ENCODE measurements at places on chromosomes 1 and 21.

- DNase-seq = no peak
Measured at GRCh38 chr1:242456726-242457269, 67.7 kb downstream of the PLD5 start.

DNA sequence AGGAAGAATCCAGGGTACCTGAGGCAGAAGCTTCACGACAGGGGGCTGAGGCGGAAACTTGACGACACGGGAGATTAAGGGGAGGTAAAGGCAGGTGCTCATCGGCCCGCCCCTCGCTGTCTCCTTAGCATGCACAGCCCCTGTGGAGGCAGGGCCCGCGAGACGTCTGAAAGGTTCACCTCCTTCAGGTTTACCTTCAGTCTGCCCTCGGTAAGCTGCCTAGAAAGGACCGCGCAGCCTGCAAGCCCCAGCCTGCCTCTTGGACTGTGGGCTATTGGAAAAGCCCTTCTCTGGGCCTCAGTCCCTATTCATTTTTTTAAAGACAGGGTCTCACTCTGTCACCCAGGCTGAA is 28.5 kb downstream of the KNCN start:
- no peak for DNase-seq

GRCh38 chr1:229121845-229122436 is 149.0 kb upstream of the RAB4A start:
- no peak for DNase-seq

DNA sequence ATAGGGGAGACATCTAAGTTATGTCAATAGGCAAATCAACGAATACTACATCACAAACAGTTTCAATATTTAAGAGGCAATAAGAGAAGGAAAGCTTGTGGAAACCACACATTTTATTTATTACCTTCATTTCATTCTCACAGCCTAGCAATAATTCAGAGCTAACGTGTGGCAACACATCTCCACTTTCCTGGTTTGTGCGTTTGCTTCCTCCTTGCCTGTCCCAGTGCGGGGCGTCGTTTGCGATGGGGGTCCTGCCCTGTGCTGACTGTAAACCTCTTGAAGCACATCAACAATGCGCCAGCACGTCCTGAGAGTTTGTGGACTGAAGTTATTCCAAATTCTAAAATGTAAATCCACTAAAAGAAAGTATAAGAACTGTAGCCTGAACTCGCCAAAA is 14.4 kb upstream of the VPS26C start:
- no peak for DNase-seq

DNA sequence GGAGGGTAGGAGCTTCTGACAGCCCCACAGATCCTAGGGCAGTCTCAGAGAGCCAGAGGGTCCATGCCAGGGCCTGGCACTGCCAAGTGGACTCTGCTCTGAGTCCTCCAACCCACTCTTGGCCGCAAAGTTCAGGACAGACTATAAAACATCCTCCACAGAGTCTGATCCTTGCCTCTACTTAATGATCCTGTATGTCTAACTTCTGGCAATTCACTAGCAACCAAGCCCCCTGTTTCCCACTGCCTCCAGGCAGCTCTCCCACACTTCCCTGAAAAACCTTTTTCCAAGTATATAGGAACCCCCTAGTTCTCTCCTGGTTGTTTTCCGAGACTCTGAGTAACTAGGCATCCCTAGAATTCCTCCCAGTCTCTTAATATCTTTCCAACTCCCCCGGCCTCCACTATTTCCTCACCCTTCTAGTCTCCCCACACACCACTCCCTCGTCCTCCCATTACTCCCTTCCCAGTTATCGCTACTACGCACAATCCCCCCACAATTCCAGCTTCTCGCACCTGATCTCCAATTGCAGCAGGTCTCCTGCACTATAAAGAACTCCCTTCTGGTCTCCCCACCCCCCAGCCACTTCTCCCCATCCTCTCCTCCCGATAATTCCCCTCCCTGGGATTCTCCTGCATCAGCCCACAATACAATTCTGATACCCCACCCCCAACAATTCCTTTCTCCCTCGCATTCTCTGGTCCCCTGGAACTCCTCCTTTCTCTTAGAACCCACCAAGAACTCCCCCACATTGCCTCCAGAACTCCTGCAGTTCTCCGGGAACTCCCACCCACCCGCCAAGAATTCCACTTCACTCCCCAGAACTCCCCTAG is 574 bp downstream of the IGSF9 start:
- DNase-seq = no peak

- no peak for DNase-seq
Measured at GRCh38 chr1:205627956-205628355, 3.9 kb downstream of the ELK4 start.

DNA sequence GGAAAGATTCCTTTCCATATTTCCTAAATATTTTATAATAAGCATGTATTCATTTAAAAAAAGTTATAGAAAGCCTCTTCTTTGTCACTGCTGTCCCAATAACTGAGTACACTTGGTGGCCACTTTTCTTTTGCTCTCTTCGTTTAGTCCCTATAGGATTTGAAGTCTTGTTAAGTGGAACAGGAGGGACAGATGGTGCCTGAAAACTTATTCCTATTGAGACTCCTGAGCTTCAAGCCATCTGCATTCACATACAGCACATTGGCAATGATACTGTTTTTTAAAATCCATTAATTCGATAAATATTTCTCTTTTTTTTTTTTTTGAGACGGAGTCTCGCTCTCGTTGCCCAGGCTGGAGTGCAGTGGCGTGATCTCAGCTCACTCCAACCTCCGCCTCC is 2.0 kb upstream of the ZBTB40 start:
- no peak for DNase-seq

DNA sequence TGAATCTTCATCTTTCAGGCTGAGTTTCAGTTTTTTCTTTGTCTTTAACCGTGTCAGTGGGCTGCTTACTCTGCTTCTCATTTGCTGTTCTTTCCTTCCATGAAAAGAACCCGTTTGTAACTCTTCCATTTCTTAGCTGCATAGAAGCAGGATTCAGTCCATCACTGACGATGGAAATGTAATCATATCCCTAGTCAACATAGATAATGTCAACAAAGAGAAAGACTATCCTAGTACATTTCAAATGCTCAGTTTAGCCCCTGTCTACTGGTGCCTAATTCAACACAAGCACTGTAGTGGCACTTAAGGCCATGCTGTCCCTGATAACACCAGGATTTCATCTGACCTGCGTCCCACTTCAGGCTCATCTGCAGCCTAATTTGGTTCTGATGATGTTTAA is 376 bp downstream of the GBP1 start:
- DNase-seq = no peak

DNA sequence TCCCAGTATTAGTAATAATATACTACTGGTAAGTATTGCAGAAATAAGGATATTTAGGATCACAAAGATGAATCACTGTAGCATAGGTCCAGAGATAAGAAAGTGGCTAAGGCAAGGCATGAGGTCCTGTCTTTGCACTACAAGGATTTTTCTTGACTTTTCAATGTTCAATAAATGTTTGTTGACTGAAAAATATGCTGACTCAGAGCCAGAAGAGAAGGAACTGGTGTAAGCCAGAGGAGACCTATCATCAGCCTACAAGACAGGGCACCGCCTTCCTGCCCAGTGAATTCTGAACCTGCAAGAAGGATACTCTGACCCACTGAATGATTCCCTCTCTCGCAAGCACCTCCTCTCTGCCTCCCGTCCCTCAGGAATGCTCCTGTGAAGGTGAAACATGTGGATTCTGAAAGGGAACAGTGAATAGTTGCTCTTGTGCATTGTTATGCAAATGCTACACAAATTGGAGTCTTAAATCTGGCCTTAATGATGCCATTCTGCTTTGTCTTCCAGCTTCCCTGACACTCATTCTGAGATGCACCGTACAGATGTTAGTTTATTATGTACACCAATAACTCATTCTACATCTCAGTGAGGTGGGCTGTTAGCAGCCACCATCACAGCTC is 540.0 kb downstream of the OMA1 start:
- DNase-seq = no peak

DNA sequence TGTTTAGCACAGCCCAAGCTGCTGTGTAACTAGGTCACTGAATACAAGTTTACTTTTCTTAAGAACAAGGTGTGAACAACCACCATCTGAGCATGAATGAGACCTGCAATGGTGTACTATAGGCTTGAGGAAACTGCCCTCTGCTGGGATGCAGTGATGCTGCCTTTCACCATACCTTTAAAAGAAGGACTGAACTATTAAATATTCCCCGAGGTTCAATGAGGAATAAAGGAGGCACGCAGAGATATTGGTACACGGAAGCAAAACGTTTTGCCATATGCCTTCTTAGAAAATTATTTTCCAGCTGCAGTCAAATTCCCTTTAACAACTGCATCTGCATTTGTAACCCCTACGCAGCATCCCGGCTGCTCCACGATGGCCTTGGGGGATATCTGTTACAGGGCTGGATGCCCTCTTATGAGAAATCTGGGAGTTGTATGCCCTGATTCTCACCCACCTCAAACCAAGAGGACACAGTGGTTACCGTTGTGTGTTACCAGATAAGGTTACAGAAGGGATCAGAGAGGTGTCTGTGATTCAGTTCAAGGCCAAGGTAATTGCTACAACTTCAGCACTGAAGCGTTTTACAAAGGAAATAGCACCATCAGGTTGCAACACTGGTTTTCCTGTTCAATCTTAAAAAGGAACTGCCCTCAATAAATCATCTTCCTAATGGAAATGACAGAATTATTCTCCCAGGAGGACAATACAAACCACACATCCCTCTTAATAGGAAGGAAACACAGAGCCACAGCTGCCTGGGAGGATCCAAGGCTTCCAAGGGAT is 470.5 kb downstream of the LTN1 start:
- no peak for DNase-seq

GRCh38 chr1:117686907-117687306 is 81.1 kb downstream of the TENT5C start:
- DNase-seq = no peak

- no peak for DNase-seq
Measured at GRCh38 chr1:24151175-24151533, 8.2 kb upstream of the IL22RA1 start.

GRCh38 chr1:181499825-181500224 is 16.5 kb downstream of the CACNA1E start:
- no peak for DNase-seq

DNA sequence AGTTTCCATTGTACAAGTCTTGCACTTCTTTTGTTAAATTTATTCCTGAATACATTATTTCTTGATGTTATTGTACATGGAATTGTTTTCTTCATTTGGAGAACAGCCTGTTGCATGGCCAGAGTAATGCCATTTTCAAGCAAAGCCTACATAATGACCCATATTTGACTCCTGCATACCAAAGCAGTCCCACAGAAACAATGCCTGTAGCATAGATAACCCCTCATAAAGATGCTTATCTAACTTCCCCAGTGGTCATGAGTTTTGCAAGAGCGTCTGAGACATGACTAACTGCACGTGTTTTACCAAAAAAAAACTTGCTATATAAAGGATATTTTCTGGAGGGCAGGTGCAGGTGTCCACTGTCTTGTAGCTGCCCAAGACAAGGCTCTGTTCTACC is 30.3 kb upstream of the RLF start:
- no peak for DNase-seq

DNA sequence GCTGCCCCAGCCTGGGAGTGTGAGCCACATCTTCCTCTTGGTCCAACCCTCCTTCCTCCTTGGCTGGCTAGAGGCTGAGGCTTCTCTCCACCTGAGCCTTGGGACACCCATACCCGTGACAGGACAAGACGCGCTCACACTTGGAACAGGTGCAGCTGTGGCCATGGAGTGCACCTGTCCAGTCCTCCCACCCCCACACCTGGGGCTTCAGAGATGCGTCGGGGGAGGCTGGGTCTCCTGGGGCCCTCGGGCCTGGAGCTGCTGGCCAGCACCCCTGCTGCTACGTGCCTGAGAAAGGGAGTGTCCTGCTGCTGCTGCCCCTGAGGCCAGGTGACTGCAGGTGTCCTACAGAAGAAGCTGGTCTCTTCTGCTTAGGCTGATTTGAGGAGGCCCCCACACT is 37.0 kb upstream of the TMEM52 start:
- no peak for DNase-seq

DNA sequence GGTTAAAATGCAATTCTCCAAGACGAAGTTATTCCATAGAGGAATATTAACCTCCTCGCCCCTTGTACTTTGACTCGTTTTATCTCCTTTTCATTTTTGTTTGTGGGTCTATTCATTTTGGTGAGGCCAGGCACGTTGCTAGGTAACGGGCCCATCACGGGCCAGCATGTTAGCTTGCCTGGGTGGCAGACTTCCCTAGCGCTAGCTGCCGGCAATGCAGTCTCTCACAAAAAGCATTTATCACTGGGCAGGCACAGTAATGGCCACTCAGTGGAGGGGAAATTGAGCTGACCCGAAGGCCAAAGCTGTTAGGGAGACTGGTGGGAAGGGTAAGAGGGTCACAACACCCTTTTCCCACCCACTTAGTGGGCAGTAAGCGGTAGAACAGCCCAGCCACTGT is 234.4 kb upstream of the FOXD3 start:
- DNase-seq = no peak

DNA sequence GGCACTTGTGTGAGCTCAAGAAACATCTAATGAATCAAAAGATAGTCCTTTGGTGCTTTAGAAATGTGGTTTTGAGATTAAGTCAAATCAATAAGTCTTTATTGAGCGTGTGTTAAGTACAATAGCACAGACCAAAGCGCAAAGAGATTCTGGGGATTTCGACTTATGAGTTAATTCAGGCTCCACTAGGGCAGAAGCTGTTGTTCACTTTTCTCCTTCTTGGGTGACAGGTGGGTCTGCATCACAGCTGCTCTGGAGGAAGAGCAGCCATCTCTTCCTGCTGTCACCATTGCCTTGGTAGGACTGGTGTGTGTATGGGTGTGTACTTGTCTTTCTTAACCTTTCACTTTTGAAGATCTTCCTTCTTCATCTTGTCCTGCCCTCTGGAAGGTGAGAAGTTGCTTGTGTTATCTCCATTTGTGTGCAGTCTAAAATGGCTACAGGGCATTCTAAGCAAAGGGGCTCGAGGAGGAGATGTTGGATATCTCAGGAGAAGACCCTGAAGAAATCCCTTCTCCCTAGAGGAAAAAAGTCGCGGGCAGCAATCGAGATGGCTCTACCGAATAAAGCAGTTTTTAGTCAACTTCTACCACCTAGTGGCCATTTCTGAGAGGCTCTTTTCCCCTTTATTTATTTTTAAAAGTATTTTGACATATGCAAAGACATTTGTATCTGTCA is 22.9 kb upstream of the DISC1 start:
- DNase-seq = no peak

DNA sequence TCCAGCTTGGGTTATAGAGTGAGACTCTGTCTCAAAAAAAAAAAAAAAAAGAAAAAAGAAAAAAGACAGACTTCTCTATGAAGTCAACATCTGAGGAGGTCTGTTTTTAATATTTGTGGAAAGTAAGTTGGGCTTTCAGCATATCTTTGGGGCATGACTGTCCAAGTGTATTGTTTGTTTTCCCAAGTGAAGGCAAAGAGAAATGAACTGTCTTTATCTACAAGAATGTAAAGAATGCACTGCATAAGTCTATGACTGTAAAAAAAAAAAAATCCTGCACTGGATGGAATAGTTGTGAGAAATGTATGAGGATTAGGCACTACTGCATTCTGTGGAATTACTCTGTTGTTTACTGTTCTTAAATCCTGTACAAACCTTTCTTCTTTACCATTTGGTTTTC is 45.6 kb upstream of the TMEM61 start:
- no peak for DNase-seq

Data from T-helper 2 cell (primary cell).